ENCODE measurements at places on chromosomes 6 and 20. TPM values are rescaled to one million over a fixed set of nuclear protein-coding genes. Genes with fewer than 3 reads are reported as not detected.
A peak's percentile ranks its signal among the peaks of the same experiment; 100 is the strongest.

Gene TTK
- 0.29 TPM for total RNA-seq

- no peaks in the 10 kb centered on the region for H3K27me3 ChIP-seq
- H3K4me3 ChIP-seq: peak overlapping the region; percentile 91
- peaks cover 42% of the 10 kb centered on the region for H3K4me1 ChIP-seq
- H3K36me3 ChIP-seq: peaks cover 15% of the 10 kb centered on the region
- peak overlapping the region; percentile 97 for H3K27ac ChIP-seq
- DNase-seq: no peak
These were observed 608 bp upstream of the EIF2S2 start for GRCh38 chr20:34112600-34113101.

GRCh38 chr6:78598966-78599365 lies 268.4 kb upstream of the IRAK1BP1 start:
- H3K36me3 ChIP-seq: no peaks in the 10 kb centered on the region
- no peaks in the 10 kb centered on the region for H3K27me3 ChIP-seq
- no peaks in the 10 kb centered on the region for H3K4me1 ChIP-seq
- peak; percentile 54 for DNase-seq

GRCh38 chr6:159533568-159533967 lies 159.5 kb downstream of the SOD2 start:
- H3K4me3 ChIP-seq: no peak overlapping the region
- H3K27ac ChIP-seq: no peak overlapping the region
- no peaks in the 10 kb centered on the region for H3K36me3 ChIP-seq
- no peaks in the 10 kb centered on the region for H3K4me1 ChIP-seq
- no peaks in the 10 kb centered on the region for H3K27me3 ChIP-seq

Gene IP6K3
- total RNA-seq: 27.2 TPM

GRCh38 chr20:53162251-53162835 lies 190.2 kb downstream of the TSHZ2 start:
- peak overlapping the region; percentile 26 for H3K4me3 ChIP-seq
- H3K27me3 ChIP-seq: no peaks in the 10 kb centered on the region
- DNase-seq: no peak
- no peak overlapping the region for H3K27ac ChIP-seq
